ENCODE measurements at places on chromosomes 4 and X.

GRCh38 chr4:123031664-123032063 lies 109.3 kb upstream of the NUDT6 start:
- DNase-seq, result no peak

- no peak for DNase-seq
Observed at GRCh38 chr4:1293531-1293941, 3.8 kb downstream of the MAEA start.

- peak; percentile 28 for DNase-seq
Observed at GRCh38 chrX:129984111-129984958, 1.9 kb downstream of the BCORL1 start.

- no peak for DNase-seq
Observed at GRCh38 chr4:105246712-105247111, 100.0 kb downstream of the TET2 start.

DNA sequence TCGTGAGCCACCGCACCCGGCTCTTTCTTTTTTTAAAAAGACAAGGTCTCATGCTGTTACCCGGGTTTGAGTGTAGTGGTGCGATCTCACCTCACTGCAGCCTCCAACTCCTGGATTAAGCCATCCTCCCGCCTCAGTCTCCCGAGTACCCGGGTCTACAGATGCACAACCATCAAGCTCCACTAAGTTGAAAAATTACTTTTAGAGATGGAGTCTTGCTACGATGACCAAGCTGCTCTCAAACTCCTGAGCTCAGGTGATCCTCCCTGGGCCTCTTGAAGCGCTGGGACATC lies 2.0 kb downstream of the SLC25A6 start:
- DNase-seq, result no peak
